GOT3 (cell line): ENCODE measurements at places on chromosomes 1 and 21.

DNA sequence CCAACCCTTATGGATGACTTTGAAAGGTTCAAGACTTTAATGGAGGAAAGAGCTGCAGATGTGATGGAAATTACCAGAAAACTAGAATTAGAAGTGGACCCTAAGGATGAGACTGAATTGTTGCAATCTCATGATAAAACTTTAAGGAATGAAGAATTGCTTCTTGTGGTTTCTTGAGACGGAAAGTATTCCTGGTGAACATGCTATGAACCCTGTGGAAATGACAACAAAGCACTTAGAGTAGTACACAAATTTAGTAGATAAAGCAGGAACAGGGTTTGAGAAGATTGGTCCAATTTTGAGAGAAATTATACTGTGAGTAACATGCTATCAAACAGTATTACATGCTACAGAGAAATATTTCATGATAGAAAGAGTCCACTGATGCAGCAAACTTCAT, 215.4 kb downstream of the OMA1 start:
- DNase-seq, result no peak

DNA sequence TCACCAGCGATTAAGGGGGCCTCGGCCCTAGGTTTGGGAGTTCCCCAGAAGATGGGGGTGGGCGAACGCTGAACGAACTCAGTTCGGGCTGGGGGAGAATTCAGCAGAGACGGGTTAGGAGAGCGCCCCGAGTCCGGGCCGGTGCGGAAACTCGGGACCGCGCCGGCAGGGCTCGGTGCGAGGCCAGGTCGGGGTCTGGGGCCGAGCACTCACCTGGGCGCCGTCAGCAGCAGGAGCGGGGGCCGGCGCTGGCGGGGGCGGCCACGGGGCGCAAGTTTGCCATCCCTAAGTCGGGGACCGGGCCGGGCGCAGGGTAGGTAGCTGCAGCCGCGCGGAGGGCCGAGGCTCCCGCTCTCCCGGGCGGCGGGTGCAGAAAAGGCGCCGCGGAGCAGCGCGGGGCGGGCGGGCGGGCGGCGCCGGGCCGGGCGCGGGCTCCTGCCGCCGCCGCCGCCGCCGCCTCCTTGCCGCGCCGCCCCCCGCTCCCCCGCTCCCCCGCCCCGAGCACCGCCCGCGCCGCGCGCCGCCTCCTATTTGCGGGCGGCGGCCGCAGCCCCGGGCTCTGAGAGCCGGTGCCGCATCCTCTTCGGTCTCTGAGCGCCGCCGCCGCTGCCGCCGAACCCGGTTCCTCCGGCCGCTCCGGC, 349 bp downstream of the ADGRB2 start:
- no peak for DNase-seq

GRCh38 chr21:44550807-44551206, 498 bp downstream of the KRTAP10-2 start:
- DNase-seq, result no peak

- no peak for DNase-seq
Observed at GRCh38 chr1:12258272-12258671, 28.4 kb downstream of the VPS13D start.

DNA sequence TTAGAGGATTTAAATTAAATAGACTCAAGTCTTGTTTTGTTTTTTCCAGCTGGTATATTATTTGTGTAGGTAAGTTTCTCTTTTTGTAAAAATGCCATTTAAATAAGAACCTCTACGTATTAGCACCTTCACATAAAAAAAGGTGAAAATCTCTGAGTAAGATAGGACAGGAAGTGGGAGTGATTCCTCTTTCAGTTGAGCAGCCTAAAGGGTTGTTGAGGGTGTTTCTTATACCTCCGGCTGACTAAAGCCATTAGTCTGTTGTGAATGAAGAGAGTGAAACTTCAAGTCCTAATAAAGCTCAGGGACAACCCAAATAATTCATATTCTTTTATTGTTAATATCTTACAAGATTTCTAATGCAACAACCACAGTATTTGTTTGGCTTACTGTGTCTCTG, 188.7 kb downstream of the CHRM3 start:
- no peak for DNase-seq

GRCh38 chr1:163744301-163744887, 422.6 kb downstream of the NUF2 start:
- DNase-seq, result no peak

- DNase-seq, result no peak
Observed at GRCh38 chr1:94084085-94084484, 36.9 kb downstream of the ABCA4 start.

DNA sequence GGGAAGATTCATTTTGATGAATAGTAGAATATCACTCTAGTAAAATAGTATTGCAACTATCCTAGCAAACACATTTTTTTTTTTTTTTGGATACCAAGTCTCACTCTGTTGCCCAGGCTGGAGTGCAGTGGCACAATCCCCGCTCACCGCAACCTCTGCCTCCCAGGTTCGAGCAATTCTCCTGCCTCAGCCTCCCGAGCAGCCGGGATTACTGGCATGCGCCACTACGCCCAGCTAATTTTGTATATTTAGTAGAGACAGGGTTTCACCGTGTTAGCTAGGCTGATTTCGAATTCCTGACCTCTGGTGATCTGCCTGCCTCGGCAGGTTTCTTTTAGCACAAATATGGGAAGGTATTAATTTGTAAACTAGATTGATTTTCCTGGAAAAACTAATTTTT, 33.8 kb downstream of the KCTD3 start:
- no peak for DNase-seq

GRCh38 chr1:7386226-7387052, 384.7 kb upstream of the VAMP3 start:
- DNase-seq, result no peak

DNA sequence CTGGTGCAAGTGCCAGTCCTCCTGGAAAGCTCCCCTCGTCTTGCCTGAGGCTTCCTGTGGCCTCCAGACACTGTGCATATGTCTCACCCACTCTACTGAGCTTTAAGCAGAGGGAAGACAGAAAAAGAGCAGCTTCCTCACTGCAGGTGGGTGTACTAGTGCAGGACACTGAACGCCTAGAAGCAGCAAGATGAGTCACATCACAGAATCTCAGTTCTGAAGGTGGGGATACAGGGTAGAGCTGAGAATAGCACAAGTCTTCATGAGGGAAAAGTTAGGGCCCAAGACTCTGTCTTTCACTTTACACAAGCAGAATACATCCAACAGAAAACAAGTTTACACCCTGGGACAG, 37.4 kb downstream of the PCAT6 start:
- no peak for DNase-seq

- no peak for DNase-seq
Observed at GRCh38 chr1:25020851-25021590, 90.9 kb upstream of the RUNX3 start.

- no peak for DNase-seq
Observed at GRCh38 chr1:76160225-76160624, 85.7 kb downstream of the ST6GALNAC3 start.

GRCh38 chr1:232630894-232631195, 912 bp upstream of the SIPA1L2 start:
- DNase-seq, result no peak

- no peak for DNase-seq
Observed at GRCh38 chr1:236242568-236242967, 39.2 kb downstream of the ERO1B start.

DNA sequence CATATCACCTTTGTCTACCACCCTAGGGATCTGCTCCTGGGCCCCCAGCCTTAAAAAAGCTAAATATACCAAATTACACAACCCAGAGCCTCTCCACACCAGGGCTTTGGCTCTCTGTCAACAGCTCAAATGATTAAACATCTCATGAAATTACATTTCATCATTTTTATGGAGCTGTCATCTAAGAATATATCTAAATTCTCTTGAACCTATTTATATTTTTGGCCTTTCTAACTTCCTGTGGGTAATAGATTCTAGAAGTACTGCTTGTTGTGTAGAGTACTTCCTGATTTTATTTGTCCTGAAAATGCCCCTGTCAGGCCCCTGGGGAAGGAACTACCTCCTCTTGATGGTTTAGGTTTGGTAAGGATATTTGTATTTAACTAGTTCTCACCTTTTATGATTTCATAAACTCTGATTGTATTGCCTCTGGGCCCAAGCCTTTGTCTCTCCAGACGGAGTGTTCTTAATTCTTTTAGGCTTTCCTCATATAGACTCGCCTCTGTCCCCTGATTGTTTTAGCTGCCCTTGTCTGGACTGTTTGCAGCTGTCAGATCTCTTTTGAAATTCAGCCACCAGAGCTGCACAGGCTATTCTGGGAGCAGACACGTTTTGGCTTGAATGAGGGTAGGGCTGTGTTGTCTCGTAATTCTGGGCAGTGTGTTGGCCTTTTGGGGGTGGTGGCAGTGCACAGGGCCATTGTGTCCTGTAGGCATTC, 16.6 kb downstream of the MYOG start:
- no peak for DNase-seq

GRCh38 chr1:27574871-27575831, 28.8 kb downstream of the AHDC1 start:
- no peak for DNase-seq

- DNase-seq, result no peak
Observed at GRCh38 chr1:153540394-153541361, at the start of gene S100A5. Gene S100A5 (minus strand): TSS chr1:153540934. CDS start chr1:153540191, 743 bp downstream.

DNA sequence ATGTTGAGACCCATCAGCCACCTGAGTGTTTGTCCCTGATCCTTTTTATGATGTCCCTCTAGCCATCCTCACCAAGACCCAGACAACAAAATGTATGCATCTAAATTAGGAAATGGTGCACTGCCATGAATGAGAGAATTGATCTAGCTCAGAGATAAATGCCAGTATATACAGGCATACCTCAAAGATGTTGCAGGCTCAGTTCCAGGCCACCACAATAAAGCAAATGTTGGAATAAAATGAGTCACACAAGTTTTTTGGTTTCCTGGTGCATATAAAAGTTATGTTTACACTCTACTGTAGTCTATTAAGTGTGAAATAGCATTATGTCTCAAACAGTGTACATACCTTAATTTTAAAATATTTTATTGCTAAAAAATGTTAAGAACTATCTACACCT, 63.9 kb downstream of the CHIA start:
- DNase-seq, result no peak

DNA sequence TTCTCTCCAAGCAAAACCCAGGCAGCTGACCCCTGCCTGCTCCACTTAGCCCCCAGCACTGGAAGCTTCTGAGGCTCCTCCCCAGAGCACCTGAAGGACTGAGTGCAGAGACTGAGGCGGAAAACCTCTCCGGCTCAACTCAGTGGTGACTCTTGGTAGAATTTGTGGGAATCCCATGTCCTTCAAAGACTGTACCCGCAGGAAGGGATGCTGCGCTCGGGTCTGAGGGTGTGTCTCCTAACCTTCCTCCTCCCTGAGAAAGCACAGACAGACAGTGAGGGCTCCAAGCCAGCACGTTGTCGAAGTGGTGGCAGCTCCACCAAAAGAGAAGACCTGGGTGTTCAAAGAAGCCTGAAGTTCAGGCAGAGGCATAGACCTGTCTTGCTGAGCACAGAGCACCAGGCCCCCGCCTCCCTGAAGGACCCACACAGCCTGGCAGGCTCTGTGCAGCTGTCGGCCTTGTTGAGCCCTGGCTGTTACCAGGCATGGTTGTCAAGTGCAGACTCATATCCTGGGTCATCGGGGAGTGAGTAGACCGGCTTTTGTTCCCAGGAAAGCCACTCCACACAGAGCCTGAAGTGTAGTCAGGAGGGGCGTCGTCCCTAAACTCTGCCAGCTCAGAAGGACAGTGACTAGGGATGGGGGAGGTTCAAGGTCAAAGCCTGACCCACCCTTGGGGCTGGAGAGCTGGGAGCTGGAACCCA, 36.7 kb downstream of the CSMD2 start:
- DNase-seq, result no peak

- no peak for DNase-seq
Observed at GRCh38 chr1:48979940-48980339, 203.2 kb upstream of the BEND5 start.

GRCh38 chr1:208799186-208799585, 555.0 kb upstream of the PLXNA2 start:
- DNase-seq, result no peak

GRCh38 chr1:237050185-237050584, 8.2 kb downstream of the RYR2 start:
- no peak for DNase-seq
